ENCODE measurements at places on chromosomes 3 and 15.

- no peak for DNase-seq
Measured at GRCh38 chr3:53726643-53727042, 119.6 kb downstream of the CHDH start.

DNA sequence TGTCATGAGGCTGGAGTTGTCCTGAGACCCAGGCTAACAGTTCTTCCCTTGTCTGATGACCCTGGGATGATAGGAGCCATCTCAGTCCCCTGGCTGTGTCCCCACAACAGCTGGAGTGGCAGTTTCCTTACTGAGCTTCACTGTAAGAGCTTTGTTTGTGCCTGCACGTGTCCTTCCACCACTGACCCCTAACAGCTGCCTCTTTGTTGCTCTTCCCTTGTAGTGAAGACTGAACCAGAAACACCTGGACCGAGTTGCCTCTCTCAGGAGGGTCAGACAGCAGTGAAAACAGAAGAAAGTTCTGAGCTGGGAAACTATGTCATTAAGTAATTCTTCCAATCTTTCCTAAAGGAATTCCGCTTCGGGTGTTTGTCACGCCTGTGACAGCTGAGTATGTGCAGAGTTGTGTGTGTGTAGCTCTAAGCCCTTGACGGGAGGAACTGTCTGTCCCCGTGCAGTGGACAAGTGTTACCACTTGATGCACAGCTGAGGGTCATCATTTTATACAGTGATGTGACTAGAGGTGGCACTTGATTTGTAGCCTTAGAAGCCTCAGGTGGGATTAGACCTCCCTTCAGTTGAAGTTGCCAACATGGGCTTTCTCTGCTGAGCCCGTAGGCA, 25.0 kb downstream of the MAP6D1 start:
- DNase-seq = no peak

GRCh38 chr3:46955801-46956259, 20.7 kb downstream of the CCDC12 start:
- DNase-seq = no peak

- no peak for DNase-seq
Measured at GRCh38 chr3:50258979-50259378, 10.0 kb upstream of the SEMA3B start.

DNA sequence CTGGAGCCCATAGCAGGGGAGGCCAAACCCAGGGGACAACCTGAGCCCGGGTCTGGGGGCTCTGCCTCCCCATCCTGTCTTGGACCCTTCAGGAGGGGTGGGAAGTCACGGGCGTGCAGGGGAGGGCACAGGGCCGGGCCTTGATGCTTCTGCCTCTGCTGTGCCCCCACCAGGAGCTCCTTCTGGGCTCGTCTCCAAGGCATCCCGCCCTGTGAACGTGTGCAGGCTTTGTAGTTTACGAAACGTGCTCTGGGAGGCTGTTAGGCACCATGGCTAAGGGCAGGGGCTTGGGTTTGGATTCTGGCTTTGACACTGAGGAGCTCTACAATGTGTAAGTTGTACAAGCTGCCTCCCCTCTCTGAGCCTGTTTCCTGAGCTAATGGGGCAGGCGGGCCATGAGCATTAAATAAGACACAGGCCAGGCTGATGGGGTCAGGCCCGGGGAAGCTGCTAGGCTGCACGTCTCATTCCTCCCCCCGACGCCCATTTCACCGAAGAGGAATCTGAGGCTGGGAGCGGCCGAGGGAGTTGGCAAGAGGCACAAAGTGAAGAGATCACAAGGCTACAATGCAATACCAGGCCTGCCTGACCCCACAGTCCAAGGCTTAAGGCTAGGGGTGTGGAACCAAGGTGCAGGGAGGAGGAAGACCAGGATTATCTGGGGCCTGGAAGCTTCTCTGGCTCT, 19.6 kb downstream of the PLXND1 start:
- DNase-seq = no peak

- no peak for DNase-seq
Measured at GRCh38 chr15:39998511-39999077, 40.4 kb downstream of the SRP14 start.

GRCh38 chr3:183824761-183825455, 469 bp downstream of the MAP6D1 start:
- no peak for DNase-seq

DNA sequence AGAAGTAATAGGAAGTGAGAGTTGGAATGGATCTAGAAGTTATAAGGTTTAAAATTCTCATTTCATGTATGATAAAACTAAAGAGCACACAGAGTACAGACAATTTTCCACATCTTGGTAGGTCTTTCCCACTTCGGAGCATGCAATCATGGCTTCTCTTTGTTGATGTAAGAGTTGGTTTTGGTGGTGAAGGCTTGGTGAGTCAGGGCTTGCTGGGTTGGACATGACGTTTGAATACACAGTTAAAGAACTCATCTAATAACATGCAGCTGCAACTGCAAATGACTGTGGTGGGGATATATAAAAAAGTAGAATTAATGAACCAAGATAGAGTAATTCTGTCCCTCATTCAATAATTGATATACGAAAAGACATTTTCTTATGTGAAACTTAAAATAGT, 39.5 kb upstream of the GRM7 start:
- no peak for DNase-seq

GRCh38 chr3:110894574-110894973, 177.0 kb upstream of the NECTIN3 start:
- no peak for DNase-seq

- no peak for DNase-seq
Measured at GRCh38 chr3:6781092-6781491, 79.8 kb upstream of the GRM7 start.

DNA sequence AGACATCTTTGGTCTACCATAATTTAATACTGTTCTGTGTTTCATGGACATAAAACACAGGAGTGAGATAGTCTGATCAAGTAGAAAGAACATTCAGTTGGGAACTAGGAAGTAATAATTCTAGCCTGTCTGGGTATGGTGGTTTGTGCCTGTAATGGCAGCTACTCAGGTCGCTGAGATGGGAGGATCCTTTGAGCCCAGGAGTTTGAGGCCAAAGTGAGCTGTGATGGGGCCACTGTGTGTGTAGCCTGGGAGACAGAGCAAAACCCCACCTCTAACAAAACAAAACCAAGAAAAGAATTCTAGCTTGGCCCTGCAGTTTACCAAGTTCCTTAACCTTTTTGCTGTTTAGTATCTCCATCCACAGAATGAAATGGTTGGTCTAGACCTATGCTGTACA, 36.8 kb downstream of the KAT2B start:
- DNase-seq = no peak

GRCh38 chr3:195099951-195100785, 170.8 kb downstream of the XXYLT1 start:
- DNase-seq = no peak

DNA sequence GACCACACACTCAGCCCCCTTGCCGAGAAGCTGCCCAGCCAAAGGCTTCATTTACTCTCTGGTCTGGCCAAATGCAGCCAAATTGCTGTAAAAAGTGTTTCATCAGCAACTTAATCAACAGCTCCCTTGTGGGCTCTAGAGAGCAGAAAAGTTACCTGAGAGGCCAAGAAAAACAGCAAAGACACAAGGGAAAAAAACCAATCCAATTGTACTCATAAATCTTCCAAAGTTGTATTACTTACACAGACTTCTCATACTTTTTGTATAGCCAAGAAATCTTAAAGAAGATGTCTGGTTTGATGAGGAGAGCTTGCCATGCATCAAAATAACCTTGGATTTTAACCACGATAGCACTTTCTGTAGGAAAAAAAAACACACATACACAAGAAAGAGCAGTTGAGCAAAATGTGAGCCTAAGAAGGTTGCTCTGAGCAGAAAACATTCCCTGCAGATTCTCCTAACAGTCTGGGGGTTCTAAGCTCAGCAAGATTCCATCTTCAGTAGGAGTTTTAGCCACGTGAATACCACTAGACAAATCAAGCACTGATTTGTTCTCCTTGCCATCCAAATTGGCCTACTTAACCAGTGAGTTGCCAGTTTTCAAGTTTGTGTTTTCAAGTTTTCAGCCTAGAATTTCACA, 120.0 kb downstream of the CYP19A1 start:
- no peak for DNase-seq

DNA sequence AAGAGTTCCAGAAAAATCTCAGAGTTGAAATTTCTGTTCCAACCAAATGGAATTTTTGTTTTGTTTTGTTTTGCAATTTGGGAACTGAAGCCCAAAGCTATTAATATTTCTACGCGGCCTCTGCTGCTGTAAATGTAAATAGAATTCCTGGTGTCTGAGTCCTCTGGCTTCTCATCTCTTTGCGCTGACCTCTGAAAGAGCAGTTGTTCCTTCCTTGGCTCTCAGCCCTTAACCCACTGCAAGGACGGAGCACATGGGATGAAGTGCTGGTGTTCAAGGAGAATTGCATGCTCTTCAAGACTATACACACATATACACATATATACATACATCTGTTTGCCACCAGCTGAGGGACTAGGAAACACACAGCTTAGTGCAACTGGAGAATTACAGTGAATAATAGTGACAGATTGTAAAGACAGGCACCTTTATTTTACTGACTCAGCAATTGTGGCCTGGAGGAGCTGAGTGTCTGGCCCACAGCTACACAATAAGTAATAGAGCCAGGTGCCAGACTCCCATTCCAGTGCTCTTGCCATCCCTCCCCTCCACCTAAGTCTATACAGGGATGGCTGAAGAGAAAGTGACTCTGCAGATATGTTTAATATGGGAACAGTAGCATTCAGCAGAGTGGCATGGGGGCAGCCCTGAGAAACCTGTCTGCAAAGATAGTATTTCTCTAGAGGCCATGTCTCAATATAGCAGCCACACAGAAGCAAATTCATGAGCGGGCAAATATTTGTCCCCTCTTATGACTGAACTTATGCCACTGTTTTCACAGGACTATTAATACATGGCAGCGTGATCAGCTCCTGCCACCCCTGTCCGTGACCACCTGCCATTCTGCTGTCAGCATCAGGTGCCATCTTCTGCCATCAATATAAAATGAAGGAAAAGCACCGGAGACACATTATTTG, 42.3 kb downstream of the NEK10 start:
- DNase-seq = no peak

GRCh38 chr3:170496026-170496867, 77.6 kb downstream of the CLDN11 start:
- DNase-seq = no peak

- DNase-seq = no peak
Measured at GRCh38 chr15:83108266-83109219, 1.1 kb downstream of the TM6SF1 start.

DNA sequence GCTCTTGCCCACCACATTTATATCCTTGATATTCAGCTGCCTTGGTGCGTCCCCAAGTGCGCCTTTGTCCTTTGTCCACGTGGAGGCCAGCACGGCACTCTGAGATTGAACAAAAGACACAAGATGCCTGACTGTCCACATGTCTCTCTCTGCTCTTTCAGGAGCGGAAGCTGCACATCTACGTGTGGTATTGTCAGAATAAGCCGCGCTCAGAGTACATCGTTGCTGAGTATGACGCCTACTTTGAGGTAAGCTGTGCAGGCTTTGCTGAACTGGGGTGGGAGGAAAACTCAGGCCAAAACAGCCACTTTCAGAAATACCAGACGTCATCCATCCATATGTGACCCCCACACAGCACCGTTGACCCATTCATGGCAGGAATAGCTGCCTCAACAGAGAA, 72.0 kb upstream of the UMPS start:
- DNase-seq = no peak

DNA sequence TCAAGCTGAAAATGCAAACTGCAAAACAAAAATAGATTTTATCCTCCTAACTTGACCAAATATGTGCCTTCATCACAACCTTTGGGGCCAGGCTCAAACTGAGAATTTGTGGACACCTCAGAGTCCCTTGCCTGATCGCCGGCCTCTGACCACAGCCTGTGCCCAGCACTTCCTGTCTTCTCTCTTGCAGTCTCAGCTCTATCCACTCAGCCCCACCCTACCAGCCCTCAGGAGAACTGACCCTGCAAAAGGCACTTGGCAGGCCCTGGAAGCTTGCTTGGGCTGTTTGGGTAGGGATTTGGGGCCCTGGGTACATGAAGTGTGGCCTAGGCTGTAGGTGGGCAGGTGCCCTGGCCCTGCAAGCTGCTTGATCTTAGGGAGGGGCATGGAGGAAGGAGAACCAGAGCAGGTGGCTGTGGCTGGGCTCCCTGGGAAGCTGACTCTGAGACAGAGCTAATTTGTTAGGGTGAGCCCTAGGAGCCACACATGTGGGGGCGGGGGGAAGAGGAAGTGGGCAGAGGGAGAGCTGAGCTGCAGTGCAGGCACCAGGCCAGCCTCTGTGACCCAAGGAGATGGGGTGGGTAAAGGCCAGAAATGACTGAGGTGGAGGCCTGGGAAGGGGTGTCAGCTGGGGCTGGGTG, 8.6 kb downstream of the CLEC3B start:
- DNase-seq = no peak

GRCh38 chr3:108102420-108103039, 11.7 kb upstream of the CD47 start:
- DNase-seq = no peak

DNA sequence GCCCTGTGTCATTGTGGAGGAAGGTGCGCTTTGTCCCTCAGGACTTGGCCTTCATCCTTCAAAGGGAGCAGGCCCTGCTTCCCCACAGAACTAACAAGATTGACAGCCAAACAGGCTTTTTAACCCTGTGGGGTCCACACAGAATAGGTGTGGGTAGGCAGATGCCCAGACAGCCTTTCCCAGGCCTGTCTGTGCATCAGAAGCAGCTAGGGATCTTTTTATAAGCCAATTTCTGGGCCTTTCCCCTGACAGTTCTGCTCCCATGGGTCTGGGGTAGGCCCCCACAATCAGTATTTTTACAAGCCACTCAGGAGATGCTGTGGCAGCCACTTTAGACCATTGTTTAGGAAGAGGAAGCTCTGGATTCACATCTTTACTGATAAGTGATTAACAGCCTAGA, 69.2 kb downstream of the MRPL46 start:
- no peak for DNase-seq

- DNase-seq = no peak
Measured at GRCh38 chr15:40927873-40928806, 1.0 kb upstream of the DLL4 start.

DNA sequence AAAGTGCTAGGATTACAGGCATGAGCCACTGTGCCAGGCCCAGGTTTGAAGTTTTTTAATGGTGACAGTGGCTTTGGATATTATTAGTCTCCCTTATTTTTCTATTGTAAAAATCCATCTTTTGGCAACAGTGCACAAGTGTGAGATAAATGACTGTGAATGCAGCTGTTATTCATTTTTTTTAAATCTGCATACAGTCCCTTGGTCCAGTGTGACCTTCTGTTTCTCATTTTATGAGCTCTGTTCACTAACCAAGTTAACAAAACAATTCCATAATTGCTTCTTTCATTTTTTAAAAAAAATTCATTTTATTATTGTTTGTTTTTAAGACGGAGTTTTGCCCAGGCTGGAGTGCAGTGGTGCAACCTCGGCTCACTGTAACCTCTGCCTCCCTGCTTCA, 381.8 kb downstream of the NAALADL2 start:
- DNase-seq = no peak

DNA sequence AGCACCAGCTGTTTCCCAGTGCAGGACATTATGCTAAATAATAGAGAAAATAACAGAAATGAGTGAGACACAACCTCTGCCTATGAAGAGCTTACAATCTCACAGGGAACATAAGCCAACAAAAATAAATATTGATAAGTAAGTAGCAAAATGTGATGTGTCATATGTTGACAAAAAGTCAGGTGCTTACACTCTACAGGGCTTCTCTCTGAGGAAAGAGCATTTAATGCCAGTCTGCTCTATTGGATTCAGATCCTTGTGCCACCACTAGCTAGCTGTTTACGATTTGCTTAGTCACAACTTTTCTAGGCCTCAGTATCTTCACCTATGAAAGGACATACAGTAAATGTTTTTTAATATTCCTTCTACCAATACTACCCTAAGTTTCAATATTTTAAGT, 500.9 kb upstream of the NAALADL2 start:
- no peak for DNase-seq

GRCh38 chr3:63325386-63325785, 47.3 kb downstream of the SYNPR start:
- no peak for DNase-seq

All from stimulated activated CD4-positive, alpha-beta T cell treated with anti-CD3 and anti-CD28 coated beads, Interleukin-12 subunit alpha, Interleukin-12 subunit beta, amount 100 ng/mL, for 48 hours (primary cell).